NCI-H2081 (cell line): ENCODE measurements at places on chromosomes 2 and 18.

- DNase-seq: no peak
Measured at GRCh38 chr18:49076654-49077166, 125.9 kb upstream of the SMAD7 start.

DNA sequence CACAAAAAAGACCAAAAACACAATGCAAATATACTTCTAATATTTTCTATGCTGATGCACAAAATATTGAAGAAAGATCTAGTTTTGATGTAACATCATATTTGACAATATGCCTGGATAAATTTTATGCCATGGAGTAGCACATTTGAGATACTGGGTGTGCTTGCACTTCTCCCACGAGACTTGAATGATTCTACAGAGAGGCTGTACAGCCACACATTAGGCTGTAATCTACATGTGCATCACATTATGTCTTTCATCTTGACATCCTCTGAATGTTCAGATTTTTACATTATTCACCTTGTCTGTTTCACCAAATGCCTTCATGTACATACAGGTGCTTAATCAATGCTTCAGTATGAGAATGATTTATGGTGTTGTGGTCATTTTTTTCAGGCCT, 756.4 kb upstream of the CDH7 start:
- DNase-seq: no peak

- DNase-seq: no peak
Measured at GRCh38 chr2:13596233-13596632, 879.5 kb downstream of the TRIB2 start.

GRCh38 chr2:41137031-41137430, 685.1 kb upstream of the SLC8A1 start:
- DNase-seq: no peak

- DNase-seq: no peak
Measured at GRCh38 chr2:75619956-75620740, 26.4 kb upstream of the MRPL19 start.

GRCh38 chr2:15223887-15224286, 337.2 kb downstream of the NBAS start:
- no peak for DNase-seq

- DNase-seq: no peak
Measured at GRCh38 chr18:37289423-37289822, 276.2 kb downstream of the CELF4 start.

- no peak for DNase-seq
Measured at GRCh38 chr2:218089259-218089658, 20.2 kb downstream of the RUFY4 start.
